ENCODE measurements at places on chromosomes 2 and 18.

DNA sequence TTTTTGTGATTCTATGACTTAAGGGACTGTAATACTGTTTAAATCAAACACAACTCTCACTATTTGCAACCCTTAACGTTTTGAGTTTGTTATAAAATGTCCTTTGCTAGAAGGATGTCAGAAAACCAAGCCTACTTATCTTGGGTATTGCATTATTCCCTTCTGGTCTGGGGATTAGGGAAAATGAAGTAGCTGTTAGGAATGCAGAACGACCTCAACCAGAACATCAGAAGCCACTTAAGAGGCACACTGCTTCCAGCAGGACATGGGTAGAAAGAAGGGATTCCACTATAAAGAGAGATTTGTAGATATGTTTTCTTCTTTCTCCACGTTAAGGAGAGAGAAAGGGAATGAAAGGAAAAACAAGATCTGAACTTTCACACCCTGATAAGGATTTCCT, 101.2 kb downstream of the SETBP1 start:
- DNase-seq = no peak

GRCh38 chr2:109527079-109527478, 86.7 kb downstream of the SEPTIN10 start:
- no peak for DNase-seq

GRCh38 chr18:24076950-24077349, 61.9 kb upstream of the CABYR start:
- DNase-seq = no peak

- DNase-seq = no peak
Observed at GRCh38 chr2:16166327-16166981, 226.1 kb downstream of the MYCN start.

DNA sequence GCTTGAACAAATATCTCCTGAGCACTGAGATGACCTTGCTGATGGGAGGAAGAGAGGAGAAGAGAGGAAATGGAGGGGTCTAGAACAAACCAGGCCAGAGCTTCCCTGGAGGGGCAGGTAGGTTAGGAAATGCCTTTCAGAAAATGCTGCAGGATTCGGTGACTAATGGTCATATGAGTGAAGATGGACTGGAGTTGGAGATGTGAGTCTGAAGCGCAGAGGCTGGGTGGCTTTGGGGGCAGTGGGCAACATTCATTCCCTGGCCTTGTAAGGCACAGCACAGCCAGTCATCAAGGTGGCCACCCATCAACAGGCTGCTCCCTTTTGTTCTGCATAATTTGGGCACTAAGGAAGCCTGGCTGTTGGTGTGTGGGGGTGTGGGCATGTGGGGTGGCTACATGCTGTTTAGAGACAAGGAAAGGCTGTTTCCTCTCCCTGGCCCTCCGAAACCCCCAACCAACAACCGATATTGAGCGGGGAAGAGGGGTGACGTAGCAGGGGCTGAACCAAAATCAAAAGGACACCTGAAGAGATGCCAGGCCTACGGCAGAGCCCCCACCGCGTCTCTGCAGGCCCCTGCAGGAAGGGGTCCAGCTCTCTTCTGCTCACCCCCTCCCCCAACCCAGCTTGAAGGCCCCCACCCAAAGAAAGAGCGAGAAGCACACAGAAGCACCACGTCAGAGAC, 1.5 kb downstream of the SLC30A3 start:
- DNase-seq = no peak

DNA sequence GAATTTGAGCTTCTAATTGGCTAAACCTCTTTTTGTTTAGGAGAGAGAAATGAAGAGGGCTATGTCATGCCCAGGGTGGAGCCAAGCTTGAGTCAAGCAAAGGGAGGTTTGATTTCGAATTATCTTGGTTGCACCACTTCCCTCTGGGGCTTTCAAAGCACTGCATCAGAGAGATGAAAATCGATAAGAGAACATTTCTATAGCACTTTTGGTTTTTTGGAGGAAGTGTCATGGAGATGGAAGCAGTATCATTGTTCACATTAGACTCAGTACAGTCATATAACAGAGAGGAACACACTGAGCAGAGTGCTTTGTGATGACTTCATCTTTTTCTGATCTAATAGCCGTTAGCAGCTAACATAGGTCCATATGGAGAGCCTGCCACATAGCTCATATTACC, 120.3 kb upstream of the UXS1 start:
- DNase-seq = no peak

GRCh38 chr18:79406708-79407107, 11.0 kb downstream of the NFATC1 start:
- DNase-seq = no peak

- no peak for DNase-seq
Observed at GRCh38 chr2:157900203-157900602, 24.1 kb upstream of the ACVR1 start.

DNA sequence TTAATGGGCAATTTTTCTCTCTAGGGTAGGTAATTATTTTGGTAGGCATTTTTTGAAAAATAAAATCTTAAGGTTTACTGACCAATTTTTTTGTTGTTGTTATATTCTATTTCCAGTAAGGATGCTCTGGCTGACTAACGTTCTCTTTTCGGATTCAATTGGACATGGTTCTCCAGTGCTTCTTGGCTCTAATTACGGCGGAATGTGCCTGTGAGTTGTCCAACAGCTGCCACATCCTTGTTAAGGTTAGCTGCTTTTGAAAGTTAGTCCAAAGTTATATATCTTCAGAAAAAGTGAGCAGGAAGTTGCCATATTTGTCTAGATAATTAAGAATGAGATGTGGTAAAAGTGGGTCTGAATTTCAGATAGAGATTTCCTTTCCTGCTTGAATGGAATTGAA, 45.8 kb upstream of the SMIM21 start:
- no peak for DNase-seq

- DNase-seq = no peak
Observed at GRCh38 chr2:185318271-185318724, 420.3 kb upstream of the FSIP2 start.

- no peak for DNase-seq
Observed at GRCh38 chr2:120887741-120888231, 152.1 kb downstream of the GLI2 start.

- DNase-seq = no peak
Observed at GRCh38 chr2:182666674-182667314, 49.3 kb upstream of the DNAJC10 start.

GRCh38 chr2:180002198-180002770, 4.8 kb downstream of the CWC22 start:
- no peak for DNase-seq

DNA sequence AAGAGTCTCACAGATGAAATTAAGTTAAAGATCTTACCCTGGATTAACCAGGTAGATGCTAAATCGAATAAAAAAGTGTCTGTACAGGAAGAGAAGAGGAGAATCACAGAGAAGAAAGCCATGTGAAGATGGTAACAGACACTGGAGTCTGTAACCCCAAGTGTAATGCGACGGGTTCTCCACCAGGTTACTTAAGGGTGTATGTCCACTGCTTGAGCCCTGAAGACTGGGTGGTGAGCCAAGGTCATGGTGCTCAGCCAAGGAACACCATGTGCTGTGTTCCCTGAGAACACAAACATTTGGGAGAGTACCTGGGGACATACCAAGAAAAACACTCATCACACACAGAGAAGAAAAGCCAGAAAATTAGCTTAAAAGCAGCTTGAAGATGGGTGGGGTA, 8.2 kb upstream of the ACADL start:
- no peak for DNase-seq

- DNase-seq = no peak
Observed at GRCh38 chr2:122707224-122707824, 951.9 kb downstream of the TSN start.

All from stimulated activated CD4-positive, alpha-beta T cell treated with anti-CD3 and anti-CD28 coated beads, Interleukin-1b, Interleukin-23, amount 100 ng/mL, for 24 hours (primary cell).